Bronchial epithelial cell (primary cell): ENCODE measurements at places on chromosomes 4 and X.
A peak's percentile ranks its signal among the peaks of the same experiment; 100 is the strongest.

DNA sequence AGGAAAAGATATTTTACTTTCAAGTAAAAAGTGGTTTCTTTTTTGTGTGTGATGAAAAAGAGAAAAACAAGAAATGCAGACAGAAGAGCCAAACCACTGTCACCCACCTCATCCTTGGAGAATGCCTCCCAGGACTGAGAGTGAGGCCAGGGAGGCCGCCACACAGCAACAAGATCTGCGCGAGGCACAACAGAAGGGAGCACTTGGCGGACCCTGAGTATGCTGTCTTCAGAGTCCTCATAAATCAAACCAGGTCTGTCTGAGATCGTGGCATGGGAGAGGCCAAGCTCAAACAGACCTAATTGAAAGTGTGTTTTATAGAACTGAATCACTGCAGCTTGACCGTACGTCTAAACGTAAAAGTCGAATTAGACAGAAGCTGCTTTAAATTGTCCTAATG, 134.3 kb upstream of the VCX2 start:
- DNase-seq: no peak

DNA sequence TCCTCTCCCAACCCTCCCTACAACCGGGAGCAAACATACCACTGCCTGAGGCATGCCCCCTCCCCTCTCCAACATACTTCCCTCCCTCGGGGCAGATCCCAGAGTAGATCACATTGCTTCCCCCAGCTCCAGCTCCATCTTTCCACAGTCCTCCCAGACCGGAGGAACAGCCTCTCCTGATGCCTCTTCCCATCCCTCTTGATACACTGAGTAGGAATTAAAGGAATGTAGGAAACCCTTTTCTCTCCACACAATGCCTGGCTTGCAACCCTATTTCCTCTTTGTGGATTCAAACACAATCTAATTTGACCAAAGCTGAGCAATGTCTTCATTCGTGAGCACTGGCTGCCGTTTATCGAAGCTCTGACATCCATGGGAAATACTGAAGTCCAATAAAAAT, 339.8 kb downstream of the BCOR start:
- peak; percentile 13 for DNase-seq

DNA sequence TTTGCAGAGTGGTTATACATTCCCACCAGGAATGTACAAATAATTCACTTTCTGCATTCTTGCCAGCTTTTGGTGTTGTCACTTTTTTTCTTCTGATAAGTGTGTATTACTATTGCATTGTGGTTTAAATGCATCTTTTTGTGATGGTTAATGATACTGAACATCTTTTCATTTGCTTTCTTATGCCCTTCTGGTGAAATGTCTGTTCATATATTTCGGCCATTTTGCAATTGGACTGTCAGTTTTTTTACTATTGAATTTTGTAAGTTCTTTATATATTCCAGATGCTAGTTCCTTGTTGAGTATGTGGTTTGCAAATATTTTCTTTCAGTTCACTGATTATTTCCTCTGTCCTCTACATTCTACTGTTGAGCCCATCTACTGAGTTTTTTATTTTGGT, 19.4 kb upstream of the BMP2K start:
- no peak for DNase-seq

DNA sequence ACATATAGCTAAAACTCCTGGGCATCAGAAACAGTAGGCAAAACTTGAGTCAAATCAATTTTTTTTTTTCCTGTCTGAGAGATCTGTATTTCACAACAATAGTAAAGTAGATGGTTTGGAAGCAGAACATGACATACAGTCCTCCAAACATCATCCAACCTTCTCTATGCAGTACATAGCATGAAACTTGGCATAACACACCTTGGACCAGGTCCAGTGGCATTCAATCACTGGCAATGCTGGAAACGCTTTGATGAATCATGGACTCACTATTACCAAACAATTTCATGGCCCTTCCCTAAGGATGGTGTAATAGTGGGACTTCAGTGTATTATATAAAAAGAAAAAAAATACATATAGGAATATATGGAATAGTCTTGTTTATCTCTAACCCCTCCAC, 154.6 kb downstream of the FMR1NB start:
- peak; percentile 75 for DNase-seq

- DNase-seq: no peak
Measured at GRCh38 chr4:182325848-182326255, 82.7 kb downstream of the TENM3 start.

GRCh38 chr4:158025131-158025530, 147.7 kb downstream of the GASK1B start:
- DNase-seq: peak; percentile 86

- peak; percentile 31 for DNase-seq
Measured at GRCh38 chrX:155819525-155819924, 61.6 kb upstream of the VAMP7 start.

DNA sequence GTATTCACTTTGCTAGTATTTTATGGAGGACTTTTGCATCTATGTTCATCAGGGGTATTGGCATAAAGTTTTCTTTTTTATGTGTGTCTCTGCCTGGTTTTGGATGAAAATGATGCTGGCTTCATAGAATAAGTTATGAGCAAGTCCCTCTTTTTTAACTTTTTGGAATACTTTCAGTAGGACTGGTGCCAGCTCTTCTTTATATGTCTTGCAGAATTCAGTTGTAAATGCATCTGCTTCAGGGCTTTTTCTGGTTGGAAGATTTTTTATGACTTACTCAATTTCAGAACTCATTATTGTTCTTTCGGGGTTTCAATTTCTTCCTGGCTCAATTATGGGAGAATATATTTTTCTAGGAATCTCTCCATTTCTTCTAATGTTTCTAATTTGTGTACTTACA, 9.1 kb upstream of the CSN2 start:
- DNase-seq: no peak

- DNase-seq: peak; percentile 29
Measured at GRCh38 chr4:20109391-20109790, 142.3 kb upstream of the SLIT2 start.
